ENCODE measurements at places on chromosomes 16 and 17.

DNA sequence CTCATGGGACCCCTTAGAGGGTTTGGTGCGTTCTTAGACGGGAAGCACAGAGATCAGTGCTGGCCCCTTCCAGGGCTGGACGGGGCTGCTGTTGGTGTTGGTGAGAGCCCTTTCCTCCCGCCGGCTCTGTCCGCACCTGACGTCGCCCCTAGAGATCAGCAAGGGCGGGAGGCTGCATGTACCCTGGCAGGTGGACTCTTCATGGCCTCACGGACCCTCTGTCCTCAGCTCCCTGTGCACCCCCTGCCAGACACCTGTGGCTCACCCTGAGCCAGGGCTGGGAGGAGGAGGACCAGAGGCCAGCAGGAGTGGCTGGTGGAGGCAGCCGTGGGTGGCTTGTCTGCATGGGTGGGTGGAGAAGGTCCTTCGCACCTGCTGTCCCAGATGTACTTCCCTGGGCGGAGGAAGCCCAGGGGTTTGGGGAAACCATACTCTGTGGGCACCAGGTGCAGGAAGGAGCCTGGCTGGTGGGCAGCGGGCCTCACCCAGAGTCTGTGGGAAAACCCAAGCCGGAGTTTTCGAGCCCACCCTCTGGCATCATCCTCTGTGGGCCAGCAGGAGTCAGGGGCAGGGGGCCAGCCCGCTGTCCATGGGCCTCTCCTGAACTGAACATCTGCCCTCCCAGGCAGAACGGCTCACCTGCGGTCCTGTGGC lies 348.6 kb downstream of the SEC14L1 start:
- no peak for DNase-seq

GRCh38 chr16:80164966-80165550 lies 375.7 kb upstream of the DYNLRB2 start:
- DNase-seq, result no peak

DNA sequence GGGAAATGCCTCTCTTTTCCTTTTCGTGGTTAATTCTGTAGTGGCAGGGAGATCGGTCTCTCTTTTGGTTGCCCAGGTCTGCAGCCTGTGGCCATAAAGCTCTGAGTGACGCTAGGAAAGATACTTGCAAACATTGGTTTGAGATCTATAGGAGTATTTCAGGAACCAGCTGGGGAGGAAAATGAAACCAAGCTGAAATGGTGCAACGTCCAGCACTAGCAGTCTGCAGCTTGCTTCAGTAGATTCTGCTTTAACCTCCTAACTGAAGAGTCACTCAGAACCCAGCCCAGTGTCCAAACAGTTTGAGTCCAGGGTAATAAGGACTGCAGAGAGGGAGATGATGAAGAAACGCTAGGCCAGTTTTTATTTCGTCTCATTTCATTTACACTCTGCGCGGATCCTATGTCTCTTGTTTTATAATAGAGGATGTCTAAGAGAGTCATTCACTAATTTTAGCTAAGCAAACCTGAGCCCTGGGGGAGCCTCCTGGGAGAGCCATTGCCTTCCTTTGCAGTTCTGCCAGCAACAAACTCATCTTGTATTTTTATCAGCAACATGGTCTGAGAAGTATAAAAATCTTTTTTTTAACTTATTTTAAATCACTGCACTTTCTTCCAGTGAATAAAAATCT lies 12.0 kb downstream of the SP2 start:
- no peak for DNase-seq

DNA sequence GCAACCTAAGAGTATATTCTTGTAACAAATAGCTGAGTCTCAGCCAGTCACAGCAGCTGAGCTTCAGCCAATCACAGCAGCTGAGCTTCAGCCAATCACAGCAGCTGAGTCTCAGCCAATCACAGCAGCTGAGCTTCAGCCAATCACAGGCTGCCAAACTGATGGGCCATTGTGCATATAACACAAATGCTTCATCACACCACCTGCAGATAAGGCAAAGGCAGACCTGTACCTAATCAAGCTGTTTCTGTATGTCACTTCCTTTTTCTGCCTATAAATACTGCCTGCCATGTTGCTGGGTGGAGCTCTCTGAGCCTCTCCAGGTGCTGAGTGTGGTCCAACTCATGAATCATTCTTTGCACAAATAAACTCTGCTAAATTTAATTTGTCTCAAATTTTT lies 19.9 kb downstream of the MYH13 start:
- DNase-seq, result no peak

Data from stimulated activated CD4-positive, alpha-beta T cell treated with anti-CD3 and anti-CD28 coated beads, Interleukin-12 subunit alpha, Interleukin-12 subunit beta, amount 100 ng/mL, for 24 hours (primary cell).